ENCODE measurements at places on chromosomes 6 and 20.

GRCh38 chr6:147016440-147016839 lies 187.8 kb upstream of the STXBP5 start:
- DNase-seq: no peak

GRCh38 chr6:148888856-148889255 lies 142.0 kb downstream of the UST start:
- DNase-seq: no peak

DNA sequence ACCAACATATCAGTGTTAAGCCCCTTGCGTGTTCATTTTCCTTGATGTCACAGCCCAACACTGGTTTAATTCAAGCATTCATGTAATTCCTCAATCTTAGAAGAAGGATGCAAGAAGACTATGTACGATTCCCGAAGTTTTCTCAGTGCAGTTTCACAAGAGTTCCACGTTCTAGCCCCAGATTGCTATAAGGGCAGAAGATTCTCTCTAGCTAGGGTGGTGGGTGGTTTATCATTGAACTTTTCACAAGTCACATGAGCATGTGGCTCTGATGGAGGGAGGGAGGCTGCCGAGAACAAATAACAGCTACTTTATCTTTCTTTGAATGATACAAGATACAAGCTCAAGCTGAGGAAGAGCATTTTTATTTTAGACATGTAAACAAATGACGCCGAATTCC lies 71.9 kb upstream of the NHSL1 start:
- DNase-seq: no peak

- no peak for DNase-seq
These were observed 27.4 kb downstream of the KCNQ5 start for GRCh38 chr6:72649032-72649984.

GRCh38 chr6:139422105-139423036 lies 47.9 kb upstream of the CITED2 start:
- no peak for DNase-seq

GRCh38 chr20:19921284-19921793 lies 95.8 kb upstream of the NAA20 start:
- DNase-seq: no peak

- DNase-seq: no peak
These were observed 18.3 kb downstream of the KIAA1586 start for GRCh38 chr6:57064809-57065208.

GRCh38 chr6:110778333-110778732 lies 36.9 kb downstream of the CDK19 start:
- no peak for DNase-seq

DNA sequence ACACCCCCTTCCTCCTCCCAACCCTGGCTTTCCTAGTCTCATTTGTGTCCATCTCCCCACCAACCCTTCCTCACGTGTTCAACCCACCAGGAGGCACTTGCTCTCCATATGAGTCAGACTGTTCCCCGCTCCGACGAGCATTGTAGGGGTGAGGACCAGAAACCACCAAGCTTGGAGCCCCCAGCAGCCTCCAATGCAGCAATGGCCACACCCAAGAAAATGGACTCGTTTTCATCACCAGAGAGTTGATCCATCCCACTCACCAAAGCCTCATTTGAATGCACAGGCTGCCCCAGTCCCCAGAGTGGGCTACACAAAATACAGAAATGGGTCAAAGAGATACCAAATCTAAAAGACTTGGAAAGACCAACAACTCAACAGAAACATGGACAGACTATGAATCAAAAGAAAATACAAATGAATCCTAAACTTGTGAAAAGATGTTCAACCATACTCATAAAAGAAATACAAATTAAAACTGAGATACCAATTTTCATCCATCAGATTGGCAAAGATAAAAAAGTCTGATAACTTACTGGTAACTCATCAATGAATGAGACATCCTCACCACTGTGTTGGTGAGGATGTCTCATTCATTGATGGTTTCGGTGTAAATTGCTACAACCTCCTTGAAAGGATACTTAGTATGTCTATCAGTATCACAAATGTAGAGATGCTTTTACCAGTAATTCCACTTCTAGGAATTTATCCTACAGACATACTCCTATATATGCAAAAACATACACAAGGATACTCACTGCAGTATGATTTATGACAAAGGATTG lies 68.1 kb downstream of the TRERF1 start:
- no peak for DNase-seq

DNA sequence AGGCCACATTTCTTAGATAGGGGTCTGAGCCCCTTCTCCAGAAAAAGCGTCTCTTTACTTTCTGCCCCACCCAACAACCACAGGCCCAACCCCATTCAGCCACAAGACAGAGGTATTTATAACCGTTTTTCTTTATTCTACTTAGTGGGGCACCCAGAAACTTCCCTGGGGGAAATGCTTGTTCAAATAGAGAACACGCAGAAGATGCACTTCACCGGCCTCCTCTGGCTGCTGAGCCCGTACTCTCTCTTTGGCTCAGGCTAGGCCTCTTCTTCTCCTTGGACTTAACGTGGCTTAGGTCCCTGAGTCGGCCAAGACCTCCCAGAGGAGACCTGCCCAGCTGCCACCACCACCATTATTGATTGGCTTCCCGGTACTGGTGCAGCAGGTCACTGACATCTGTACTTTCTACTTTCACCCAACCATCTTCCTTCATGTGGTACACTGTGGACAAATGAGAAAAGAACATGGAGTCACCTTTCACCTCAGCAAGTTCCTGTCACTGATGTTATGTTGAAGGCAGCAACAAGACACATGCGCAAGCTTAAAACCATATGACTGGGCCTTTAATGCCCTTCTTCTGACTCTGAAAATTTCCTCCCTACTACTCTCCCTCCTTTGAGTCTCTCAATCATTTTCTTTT lies 2.2 kb upstream of the TAP2 start:
- no peak for DNase-seq

DNA sequence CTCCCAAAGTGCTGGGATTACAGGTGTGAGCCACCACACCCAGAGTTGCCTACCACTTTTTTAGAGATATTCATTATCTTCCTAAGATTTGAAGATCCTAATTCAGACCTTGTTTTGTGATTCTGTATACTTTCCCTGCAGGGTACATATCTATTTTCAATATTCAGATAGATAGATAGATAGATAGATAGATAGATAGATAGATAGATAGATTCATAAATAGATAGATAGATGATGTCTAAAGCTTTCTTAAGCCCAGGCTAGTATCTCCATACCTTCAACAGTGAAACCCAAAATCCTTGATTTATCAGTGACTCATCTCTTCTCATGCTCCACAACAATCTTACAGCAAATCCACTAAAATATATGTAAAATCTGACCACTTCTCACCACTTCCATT lies 30.8 kb downstream of the ZNF391 start:
- DNase-seq: no peak

- DNase-seq: no peak
These were observed 25.7 kb downstream of the HIVEP1 start for GRCh38 chr6:12037798-12038197.

- no peak for DNase-seq
These were observed 86.0 kb downstream of the SAMD3 start for GRCh38 chr6:130136798-130137197.

GRCh38 chr20:6882561-6883291 lies 115.2 kb downstream of the BMP2 start:
- no peak for DNase-seq

- DNase-seq: no peak
These were observed 105.8 kb downstream of the BACH2 start for GRCh38 chr6:90190752-90191395.

DNA sequence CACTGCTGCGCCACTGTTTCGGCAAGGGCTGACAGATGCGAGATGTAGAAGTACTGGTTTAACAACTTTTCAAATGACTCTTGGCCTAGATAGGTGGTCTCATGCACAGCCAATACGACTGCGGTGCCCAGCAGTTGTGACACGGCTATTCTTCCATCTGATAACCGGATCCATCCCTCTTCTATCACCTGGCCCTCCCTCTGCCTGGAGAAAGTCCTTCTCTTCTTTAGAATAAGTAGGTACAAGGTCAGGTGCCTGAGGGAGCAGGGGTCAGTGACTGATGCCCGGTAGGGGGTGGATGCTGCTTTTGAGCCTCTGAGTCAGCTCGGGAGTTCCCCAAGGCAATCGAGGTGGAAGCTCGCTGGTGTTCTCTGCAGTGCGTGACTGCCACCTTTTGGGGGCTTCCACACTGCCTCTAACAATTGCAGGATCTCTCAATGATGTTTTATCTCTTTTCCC lies 166.8 kb upstream of the GRIK2 start:
- peak; percentile 1 for DNase-seq

DNA sequence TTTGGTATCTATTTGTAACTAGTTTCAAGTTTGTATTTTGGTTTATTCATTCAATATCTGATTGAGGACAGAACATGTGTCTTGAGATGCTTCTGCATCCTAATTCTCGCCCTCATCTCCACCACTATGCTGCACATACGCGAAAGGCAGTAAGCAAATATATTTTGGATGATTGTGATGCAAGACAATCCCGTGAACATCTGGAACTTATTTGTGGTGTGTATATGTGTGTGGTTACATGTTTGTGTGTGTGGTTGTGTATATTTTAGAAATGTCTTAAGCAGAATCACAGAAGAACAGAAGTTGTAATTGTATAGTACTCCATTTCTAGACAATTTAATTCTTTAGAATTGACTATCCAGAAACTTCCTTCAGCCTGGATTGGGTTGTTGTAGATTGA lies 35.1 kb upstream of the RNF144B start:
- DNase-seq: no peak

DNA sequence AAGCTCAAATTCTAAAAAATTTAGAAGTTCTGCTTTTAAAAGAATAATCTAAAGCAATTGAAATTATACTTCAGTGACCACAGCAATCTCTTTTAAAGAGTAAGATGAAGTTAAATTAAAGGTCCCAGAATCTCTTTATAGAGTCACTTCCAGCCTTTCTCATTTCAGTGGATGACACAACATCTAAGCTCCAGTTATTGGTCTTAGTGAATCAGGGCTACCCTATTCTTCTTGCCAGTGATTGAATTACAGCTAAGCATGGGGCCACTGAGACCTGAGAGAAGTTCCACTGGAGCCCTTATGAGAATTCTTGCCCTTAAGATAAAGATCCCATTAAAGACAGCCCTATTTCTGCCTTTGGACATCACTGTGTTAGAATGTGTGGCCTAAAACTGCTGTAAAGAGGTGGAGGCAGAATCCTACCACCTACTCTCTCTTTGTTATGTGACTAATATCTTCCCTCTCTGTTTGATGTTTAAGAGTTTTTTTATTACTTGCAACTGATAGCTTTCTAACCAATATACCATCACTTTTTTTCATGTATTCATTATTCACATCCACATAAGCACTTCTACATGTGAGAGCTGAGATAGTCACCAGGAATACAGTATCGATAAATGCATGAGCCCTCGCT lies 128.6 kb downstream of the UNC5CL start:
- no peak for DNase-seq

- DNase-seq: no peak
These were observed 230.9 kb downstream of the SYNDIG1 start for GRCh38 chr20:24700166-24700860.

- no peak for DNase-seq
These were observed 8.3 kb downstream of the NHSL1 start for GRCh38 chr6:138491017-138491416.

DNA sequence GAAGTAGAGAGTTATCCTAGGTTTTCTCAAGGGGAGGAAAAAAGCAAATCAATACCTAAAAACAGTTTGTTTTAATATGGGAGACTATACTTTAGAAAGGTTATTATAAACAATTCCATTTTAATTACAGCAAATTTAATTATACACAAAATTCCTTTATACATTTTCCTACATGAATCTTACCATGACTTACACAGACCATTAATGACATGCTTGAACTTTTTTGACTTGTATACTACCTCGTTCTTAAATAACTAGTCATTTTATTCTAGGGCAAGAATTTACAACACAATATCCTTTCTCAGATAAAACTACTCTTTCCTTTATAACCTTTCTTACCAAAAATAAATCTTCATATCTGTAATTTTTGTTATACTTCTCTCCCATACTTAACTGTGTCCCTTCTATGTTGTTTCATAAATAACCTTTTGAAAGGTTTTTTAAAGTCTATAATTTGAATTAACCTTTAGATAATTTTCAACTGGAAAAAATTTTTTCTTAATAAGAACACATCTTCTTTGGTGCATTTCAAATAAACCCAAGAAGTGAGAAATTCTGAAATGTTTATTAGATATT lies 729.4 kb downstream of the TENT5A start:
- DNase-seq: no peak

GRCh38 chr20:63471981-63472831 lies at the start of gene KCNQ2:
TSS of gene KCNQ2 (minus strand) at chr20:63472655. CDS start at chr20:63472463, 192 bp downstream.
- DNase-seq: no peak

DNA sequence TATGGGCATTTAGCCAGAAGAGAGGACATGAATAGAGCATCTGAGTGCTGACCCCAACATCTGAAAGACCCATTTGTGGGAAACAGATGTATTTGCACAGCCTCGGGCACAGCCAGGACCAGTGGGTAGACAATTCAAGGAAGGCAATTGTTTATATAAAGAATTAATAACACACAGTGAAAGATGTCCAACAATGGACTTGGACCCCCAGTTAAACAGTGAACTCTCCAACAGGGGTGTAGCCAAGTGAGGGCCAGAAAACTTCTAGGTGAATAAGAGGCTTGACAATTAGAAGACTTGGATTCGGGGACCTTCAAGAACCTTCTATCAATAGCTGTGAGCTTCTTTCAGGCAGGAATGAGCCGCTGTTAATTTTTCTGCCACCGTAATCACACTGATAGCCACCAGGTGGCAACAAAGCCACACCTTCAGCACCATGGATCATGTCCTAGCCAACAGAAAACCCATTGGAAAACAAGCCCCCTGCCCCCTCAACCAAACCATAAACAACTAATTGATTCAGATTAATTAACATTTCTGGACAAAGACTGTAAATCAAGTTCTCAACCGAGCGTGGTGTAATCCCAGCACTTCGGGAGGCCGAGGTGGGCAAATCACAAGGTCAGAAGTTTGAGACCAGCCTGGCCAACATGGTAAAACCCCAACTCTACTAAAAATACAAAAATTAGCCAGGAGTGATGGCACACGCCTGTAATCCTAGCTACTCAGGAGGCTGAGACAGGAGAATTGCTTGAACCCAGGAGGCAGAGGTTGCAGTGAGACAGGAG lies 8.8 kb upstream of the SRSF6 start:
- peak; percentile 32 for DNase-seq

GRCh38 chr6:17845598-17845997 lies 138.9 kb upstream of the NUP153 start:
- no peak for DNase-seq

DNA sequence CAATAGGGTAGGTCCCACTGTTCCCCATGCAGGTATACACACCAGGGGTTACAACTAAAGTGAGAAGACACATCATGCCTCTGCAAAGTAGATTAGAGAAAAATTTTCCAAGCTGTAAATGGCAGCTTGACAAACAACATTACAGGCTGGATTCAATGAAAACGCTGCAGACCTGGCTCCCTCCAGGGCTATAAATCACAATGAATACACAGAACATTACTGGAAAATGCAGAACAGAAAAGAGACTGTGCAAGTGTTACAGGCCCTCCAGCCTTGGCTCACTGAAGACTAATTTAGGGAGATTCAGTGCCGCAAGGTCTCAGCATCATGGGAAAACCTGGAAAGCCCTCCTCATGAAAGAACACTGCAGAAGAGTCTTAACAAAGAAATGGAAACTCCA lies 207.8 kb downstream of the KHDC1L start:
- peak; percentile 12 for DNase-seq

- DNase-seq: no peak
These were observed 92.3 kb downstream of the SEL1L2 start for GRCh38 chr20:13898012-13898612.

GRCh38 chr6:8085053-8085511 lies 17.3 kb downstream of the EEF1E1 start:
- no peak for DNase-seq
